ENCODE measurements at places on chromosomes 3 and 15.
A peak's percentile ranks its signal among the peaks of the same experiment; 100 is the strongest.

DNA sequence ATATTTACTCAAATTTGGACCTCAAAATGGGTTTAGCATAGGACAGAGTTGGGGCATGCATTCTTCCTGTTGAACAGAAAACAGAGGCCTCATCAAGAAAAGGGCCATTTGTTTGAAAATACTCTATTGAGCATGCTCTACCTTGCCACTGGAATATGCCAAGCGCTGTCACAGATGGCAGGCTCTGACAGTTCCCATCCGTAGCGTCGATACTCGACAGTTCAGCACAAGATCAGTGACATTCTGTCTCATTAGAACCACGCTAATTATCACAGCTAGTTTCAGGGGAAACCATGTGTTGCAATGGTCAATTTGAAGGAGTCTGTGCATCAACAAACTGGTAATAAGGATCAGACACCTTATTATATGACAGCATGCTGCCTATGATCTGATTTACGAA is 54.5 kb downstream of the SATB1 start:
- peak; percentile 16 for DNase-seq

GRCh38 chr3:76352511-76353284 is 567.3 kb upstream of the ZNF717 start:
- DNase-seq: no peak

DNA sequence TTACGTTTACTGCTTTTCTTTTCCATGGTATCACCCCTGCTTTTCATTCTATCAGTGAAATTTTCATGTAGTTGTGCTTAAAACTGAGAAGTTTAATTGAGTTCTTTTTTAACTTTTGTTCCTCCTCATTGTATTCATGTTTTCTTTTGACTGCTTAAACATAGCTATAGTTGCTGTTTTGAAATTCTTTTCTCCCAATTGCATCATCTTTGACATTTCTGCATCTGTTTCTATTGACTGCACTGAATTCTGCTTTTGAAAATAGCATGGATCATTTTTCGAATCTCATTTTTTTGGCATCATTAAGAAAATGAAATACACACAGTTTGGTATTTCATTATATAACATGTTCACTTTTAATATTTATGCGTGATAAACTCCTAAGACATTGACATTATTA is 694.9 kb downstream of the MECOM start:
- no peak for DNase-seq

DNA sequence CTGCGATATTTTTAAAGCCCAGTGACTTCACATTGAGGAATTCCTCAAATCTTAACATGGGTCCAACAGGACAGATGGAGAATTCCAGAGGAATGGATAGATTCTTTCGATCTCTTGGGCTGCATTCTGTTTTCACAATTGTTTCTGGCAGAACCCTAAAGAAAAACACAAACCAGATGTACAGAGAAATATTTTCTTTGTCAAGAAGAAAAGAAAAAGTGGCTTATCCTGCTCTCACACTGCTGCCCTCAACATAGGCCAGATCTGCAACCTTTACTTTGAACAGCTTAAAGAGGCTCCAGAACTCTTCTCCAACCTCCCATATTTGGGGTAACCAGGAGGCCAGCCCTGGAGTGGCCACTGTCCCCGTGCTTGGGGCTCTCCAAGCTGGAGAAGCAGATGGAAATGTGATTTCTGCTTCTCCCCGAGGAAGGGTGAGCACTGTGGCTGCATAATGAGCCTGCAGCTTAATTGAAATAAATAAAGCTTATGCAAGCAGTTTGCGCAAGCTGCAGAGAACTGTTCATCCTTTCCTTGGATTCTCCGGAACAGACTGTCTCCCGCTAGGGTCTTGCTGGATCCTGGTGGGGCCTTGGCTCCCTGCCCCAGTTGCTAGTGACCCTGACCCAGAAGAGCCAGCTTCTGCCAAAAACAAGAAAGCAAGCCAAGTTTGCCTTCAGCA is 453.2 kb upstream of the PROK2 start:
- DNase-seq: no peak

- no peak for DNase-seq
These were observed 5.9 kb downstream of the ZBTB20 start for GRCh38 chr3:115141033-115141757.

GRCh38 chr15:60083318-60083717 is 79.2 kb downstream of the FOXB1 start:
- DNase-seq: no peak

- DNase-seq: peak; percentile 78
These were observed 30.0 kb upstream of the SLC41A3 start for GRCh38 chr3:126113733-126114442.

- DNase-seq: no peak
These were observed 365.0 kb downstream of the LPP start for GRCh38 chr3:188518835-188519452.

- no peak for DNase-seq
These were observed 27.6 kb downstream of the FAM3D start for GRCh38 chr3:58639001-58639400.

DNA sequence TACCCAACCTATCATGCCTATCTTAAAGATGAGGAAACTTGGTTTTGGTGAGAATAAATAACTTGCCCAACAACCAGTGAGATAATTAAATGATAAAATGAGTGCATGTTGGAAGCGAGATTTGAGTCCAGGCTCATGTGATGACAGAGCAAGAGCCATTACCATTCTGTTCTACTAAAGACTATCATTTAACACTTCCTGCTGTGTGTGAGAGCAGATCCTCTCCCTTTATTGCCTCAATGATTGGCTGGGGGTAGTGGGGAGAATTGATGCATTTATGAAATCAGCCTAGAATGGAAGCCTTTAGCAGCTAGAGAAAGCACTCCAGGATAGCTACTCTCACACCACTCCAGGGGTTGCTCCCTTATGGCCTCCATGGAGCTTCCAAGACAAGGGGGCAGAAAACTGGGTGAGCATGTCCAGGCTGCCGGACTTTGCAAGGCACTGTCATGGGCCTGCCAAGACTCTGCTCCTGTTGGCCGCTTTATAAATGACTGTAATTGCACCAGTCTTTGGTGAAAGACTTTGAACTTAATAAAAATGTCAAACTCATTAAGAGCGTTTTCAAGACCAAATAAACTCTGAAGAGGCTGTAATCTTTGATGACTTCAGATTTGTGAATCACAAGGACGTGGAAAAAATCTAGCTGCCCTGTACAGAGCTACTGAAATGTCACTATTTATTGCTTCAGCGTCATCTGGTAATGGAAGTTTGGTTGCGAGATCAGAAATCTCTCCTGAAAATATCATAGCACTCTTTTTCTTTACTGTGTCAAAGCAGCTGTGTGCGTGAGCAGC is 209.1 kb upstream of the NR2E3 start:
- no peak for DNase-seq

GRCh38 chr15:50953302-50953701 is 44.8 kb downstream of the AP4E1 start:
- DNase-seq: no peak

DNA sequence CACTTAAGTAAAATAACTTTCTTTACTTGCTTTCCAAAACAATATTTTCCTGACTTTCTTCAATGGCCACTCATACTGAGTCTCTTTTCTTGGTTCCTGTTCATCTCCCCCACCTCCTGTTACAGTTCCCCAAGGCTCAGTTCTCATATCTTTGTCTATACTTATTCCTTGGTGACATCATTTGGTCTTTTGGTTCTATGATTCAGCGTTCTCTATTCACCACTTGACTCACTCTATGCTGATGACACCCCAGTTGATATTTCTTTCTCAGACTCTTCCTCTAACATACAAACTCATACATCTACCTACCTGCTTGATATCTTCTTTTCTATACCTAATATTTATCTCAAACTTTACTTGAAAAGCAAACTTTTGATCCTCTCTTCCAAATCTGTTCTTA is 85.0 kb upstream of the P3H2 start:
- no peak for DNase-seq

- DNase-seq: no peak
These were observed 57.7 kb downstream of the MESD start for GRCh38 chr15:80931721-80932512.

GRCh38 chr15:73232776-73233175 is 136.0 kb downstream of the HCN4 start:
- DNase-seq: peak; percentile 12

DNA sequence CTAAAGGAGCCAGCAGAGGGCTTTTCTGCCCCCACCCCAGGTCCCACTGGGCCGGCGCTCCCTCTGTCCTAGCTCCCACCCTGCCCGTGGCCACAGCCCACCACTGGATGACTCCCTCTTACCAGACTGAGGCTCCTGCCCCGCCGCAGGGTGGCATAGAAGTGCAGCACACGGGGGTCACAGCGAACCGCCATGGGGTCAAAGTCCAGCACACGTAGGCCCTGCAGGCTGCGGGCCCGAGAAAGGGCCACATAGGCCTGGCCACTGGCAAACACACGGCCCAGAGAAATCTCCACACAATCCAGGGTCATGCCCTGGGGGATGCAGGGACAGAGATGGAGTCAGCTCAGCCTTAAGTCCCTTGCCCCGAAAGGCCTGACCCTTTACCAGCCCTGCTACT is 9.0 kb downstream of the PIF1 start:
- no peak for DNase-seq

GRCh38 chr3:129224984-129225393 is 24.4 kb upstream of the COPG1 start:
- DNase-seq: no peak

GRCh38 chr15:67805008-67805665 is 20.2 kb upstream of the SKOR1 start:
- DNase-seq: no peak

DNA sequence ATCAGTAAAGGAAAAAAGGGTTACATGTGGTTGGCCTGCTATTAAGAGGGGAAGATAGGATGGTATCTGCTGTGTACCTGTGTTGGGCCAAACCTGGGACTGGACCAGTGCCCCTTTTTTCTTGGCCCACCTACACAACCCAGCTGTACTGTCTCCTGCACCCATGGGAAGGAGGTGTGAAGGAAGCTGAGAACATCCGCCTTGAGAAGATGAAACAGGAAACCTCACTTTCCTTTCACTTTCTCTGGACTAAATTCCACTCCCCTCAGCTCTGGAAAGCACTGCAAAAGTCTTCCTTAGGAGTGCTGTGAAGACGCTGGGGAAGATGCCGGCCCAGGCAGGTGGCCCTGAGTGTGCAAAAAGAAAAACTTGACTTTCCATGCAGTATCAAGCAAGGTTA is 37.6 kb downstream of the LRRN1 start:
- DNase-seq: no peak

- no peak for DNase-seq
These were observed 93.1 kb downstream of the C3orf70 start for GRCh38 chr3:185059766-185060165.

DNA sequence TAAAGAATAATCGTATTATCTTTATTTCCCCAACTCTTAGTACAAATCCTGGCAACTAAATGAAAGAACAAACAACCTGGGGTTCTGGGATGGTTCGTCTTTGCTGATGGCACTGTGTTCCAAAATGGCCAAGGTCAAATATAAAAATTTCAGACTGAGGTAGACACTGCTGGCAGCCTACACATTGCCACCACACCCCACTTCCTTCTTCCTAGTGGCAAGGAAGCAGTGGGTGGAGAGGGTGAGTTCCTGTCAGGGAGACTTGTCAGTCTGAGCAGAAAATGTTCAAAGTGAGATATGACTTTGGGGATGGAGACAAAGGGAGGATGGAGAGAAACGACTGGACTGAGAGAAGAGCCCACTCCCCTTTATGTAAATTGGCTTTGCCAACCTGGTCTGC is 69.6 kb downstream of the LMCD1 start:
- no peak for DNase-seq
